Naive thymus-derived CD8-positive, alpha-beta T cell (primary cell): ENCODE measurements at places on chromosomes 6 and 20. TPM values are rescaled to one million over a fixed set of nuclear protein-coding genes. Genes with fewer than 3 reads are reported as not detected.

Gene KIF25
- not detected for total RNA-seq

Gene OR2J2
- total RNA-seq: not detected

Gene ADTRP
- 5.0 TPM for total RNA-seq

Gene RAB44
- total RNA-seq: not detected

Gene MCCD1
- total RNA-seq: not detected

Gene RAE1
- total RNA-seq: 34.0 TPM

Gene DYNLT2
- 7.4 TPM for total RNA-seq

Gene BTN3A1
- total RNA-seq: 245 TPM

Gene TFAP2B
- total RNA-seq: not detected

Gene SCGN
- not detected for total RNA-seq

Gene SLC44A4
- total RNA-seq: not detected

Gene EEF1A2
- total RNA-seq: 0.16 TPM

Gene CGAS
- 5.2 TPM for total RNA-seq

Gene NPEPL1
- 43.1 TPM for total RNA-seq

Gene KCNG1
- 2.3 TPM for total RNA-seq

Gene CNBD2
- total RNA-seq: 11.3 TPM
